ENCODE measurements at places on chromosomes 6 and 20. TPM values are rescaled to one million over a fixed set of nuclear protein-coding genes. Genes with fewer than 3 reads are reported as not detected.

DNA sequence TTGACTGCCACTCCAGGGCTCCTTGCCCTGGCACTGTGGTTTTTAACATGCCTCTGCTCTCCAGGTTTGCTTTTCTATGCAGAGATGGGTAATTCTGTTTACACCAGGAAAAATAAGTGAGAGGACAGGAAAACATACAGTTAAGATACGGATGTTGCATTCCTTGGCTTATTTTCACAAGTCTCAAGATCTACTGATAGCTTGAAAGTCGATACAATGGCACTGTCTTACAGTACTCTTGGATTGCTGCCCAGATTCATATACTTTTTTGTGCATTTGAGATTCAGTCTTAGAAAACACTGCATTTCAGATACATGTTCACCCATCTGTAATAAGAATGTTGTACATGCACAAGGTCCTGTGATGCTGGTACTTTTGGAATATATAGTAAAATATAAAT is 159.6 kb upstream of the FLRT3 start:
- DNase-seq: no peak

Gene HS3ST5
- not detected for total RNA-seq

GRCh38 chr20:25310268-25310920 is 62.5 kb downstream of the PYGB start:
- peak; percentile 86 for DNase-seq

- no peak for DNase-seq
These were observed 14.3 kb downstream of the SLA2 start for GRCh38 chr20:36631646-36632045.

DNA sequence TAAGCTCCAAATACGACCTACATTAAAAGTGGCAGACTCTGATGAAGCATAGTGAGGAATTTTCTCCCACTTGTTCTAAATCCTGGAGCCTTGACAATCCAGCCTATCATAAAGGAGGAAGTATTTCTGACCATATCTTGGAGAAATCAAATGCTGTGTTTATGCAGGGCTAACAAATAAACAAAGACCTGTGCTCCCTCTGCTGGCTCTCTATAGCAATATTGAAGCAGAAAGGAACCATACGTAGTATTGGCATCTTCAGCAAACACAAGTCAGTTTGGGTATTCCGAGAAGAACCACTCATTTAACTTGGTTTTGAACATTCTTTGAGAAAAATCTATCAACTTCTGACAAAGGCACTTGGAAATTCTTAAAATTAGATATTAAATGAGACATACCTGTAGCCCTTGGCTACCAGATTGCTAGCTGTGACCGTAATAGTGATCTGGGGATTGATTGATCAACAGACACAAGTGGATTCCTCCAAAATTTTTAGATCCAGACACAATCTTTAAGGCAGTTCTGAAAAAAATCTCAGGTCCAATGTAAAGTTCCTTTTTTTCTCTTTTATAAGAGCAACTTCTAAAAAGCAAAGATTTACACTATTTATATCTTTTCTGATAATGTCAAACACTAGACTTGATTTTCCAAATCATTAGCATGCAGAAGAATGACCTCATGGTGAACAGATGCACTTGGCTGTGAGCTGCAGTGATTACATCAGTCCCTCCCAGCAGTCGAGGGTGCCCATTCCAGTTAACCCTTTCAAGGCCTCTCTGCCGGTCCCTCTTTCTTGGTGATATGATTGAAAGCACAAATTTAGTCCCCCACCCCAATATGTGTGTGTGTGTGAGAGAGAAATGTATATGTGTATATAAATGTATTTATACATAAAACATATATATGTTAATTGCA is 40.2 kb downstream of the INSM1 start:
- no peak for DNase-seq

- no peak for DNase-seq
These were observed 41.6 kb downstream of the CYP39A1 start for GRCh38 chr6:46610862-46611553.

DNA sequence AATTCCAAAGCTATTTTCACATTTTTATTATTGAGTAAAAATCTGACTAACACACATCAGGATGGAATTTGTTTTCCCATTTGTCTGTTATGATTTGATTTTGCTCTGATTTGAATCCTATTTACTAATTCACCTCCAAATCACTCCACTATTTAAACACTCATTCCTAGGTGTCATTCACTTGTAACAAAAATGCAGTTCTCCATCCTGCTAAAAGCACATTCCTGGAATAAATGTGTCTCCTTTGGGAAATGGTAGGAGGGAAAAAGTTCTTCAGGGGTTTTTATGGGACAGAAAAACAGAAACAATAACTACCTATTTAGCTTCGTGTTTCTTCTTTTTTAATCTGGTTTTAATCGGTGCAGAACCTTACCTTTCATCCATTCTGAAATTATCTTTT is 494.1 kb upstream of the CITED2 start:
- no peak for DNase-seq

Gene PPP1R18
- total RNA-seq: 19.8 TPM

Gene ZKSCAN4
- 6.3 TPM for total RNA-seq

Gene HSPA12B
- 5.4 TPM for total RNA-seq

GRCh38 chr6:36378243-36378920 is 9.1 kb downstream of the ETV7 start:
- DNase-seq: no peak

- no peak for DNase-seq
These were observed 860.4 kb downstream of the EPHA7 start for GRCh38 chr6:92559003-92559402.

DNA sequence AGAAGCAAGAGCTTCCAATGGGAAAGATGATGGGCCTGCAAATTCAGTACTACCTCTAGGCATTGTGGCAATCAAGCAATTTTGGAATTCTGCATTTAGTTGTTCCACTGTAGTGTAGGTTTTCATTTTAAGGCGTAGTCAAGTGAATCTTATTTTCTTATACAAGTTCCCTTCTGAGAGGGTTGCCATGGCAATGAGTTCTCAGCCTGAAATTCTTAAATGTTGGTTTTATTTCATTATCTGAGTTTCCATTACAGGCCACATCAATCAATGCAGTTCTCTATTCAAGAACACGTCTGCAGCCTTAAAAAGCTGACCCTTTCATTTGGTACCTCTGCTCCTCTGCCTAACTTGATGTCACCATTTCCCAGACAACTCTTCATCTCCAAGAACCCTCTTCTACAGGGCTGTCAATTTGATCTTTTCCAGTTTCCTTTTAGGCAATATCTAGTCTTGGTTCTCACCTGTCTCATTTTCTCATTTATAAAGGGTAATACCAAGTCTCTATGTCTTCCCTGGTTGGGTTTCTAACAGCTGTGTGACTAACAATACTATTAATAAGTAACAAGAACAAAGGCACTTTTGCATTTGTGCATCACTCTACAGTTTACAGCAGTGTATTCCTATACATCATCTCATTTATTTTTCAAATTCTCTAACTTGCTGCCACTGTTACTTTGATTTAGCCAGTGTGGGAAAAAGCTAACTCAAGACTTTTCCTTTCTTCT is 898.2 kb upstream of the FLRT3 start:
- DNase-seq: no peak

Gene ADGRF5
- 39.6 TPM for total RNA-seq

Gene SLX4IP
- 6.2 TPM for total RNA-seq

DNA sequence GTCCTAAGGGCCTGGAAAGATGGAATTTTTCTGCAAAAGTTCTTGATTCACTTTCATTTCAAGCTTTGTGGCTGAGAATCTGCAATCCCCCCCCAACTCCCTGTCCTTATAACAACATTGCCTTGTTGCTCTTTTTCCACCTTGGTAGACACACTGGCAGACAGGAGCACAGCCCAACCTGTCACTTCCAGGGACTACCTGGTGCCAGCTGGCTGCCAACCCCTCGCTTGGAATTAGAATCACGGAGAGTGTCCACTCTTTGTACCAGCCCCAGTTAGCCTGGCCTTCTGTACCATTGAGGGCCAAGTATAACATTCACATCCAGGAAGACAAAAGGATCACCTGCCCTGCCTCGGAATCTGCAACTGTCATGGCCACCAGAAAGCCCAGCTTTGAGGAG is 74.7 kb downstream of the POPDC3 start:
- DNase-seq: no peak

Gene UNC93A
- total RNA-seq: not detected
